Stimulated activated effector memory CD8-positive, alpha-beta T cell treated with anti-CD3 and anti-CD28 coated beads, Interleukin-12 subunit alpha, Interleukin-12 subunit beta, amount 100 ng/mL, for 72 hours (primary cell): ENCODE measurements at places on chromosomes 6 and 20.

DNA sequence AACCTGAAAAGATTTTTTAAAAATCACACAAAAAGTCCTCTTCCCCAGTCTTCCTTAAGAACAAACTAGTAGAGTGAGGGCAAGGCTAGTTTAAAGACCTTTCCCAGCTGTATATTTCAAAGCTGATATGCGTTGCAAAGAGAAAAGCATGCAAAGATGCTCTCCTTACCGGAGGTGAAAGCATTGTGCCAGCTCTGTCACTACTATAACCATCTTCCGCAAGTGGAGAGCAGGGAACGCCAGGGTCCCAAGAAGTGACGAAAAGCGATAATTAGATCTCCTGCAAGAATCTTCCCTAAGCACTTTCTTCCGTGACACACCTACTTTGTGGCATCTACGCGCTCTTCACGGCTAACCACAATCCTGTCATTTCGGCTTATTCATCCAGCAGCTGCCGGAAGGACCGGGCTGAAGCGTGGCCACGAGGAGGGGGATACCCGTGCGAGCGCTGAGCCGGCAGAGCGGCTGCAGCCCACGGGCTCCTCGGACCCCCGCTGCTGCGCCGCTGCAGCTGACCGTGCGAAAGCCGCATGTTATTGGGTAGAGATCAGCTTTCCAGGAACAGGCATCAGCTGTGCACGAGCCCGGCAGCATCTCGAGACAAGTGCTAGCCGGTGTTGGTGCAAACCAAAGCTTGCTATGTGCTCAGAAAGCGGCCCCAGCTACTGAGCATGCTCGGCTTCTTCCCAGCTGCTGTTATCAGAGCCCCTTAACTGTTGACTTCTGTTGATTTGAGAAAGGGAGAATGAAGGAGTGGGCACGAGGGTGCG, 57.2 kb upstream of the ARHGAP18 start:
- DNase-seq: peak; percentile 50

DNA sequence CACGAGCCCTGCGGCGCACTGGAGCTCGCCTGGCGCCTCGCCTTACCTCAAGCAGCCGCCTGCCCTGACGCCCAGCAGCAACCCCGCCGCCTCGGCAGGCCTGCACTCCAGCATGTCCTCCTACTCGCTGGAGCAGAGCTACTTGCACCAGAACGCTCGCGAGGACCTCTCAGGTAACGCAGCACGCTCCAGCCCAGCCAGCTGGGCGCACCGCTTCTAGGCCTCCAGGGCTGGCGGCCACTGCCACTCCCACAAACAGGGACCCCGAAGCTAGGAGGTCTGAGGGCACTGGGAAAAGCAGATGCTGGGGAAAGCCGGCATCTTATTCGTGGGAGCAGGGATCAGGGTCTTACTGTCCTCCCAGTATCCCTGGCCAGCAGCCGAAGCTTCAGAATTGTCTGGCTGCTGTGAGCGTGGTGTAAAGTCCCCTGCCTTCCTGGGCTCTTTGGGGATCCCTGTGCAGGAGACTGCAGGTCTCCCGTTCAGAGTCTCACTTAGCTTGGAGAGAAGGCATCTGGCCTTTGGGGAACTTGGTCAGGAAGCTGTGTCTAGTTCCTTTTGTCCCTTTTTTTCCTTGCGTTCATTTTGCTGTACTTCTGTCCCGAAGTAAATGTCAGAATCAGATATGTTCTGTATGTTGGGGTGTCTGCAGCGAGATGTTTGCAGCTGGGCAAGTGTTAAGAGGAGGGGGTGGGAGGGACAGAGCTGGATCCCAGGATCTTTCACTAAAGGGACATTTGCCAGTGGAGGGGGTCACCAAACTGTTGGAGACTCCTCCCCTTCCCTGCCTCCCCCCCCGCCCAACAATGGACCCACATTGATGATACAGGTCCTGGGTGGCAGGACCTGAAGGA, 1.8 kb downstream of the FOXF2 start:
- DNase-seq: no peak

GRCh38 chr20:50892394-50892793, 38.8 kb downstream of the ADNP start:
- no peak for DNase-seq

GRCh38 chr6:92538275-92538674, 881.1 kb downstream of the EPHA7 start:
- no peak for DNase-seq

DNA sequence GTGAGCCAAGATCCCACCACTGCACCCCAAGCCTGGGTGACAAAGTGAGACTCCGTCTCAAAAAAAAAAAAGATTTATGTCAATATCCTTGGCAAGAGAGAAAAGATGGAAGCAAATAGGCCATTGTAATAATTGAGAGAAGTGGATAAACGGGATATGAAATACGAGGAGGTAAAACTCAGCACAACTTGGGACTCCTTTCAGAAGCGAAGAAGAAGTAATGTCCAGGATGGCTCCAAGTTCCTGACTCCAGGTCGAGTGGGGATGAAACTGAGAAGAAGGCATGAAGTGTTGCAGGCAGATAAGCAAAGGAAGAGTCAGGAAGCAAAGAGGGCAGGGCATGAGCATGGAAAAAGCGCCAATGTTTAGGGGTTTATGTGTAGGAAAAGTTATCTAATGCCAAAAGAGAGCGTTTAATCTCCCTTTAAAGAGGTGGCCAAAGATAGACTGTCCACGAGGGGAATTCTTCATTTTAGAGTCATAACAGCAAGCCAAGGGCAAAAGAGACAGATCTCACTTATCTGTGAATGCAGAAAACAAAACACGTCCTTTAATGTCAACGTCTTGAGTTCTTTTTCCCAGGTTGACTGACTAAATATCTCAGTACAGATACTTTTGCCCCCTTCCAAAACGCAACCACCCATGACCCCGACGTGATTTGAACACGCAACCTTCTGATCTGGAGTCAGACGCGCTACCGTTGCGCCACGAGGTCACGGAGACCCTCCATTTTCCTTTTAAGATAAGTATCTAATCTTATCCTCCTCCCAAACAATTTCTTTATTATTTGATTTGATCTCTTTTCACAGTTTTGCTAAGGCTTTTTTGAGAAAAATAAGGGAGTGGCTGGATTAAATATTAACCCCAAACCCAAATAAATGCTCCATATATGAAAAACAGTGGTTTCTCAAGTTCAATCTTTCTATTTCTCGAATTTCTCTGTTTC, 46.3 kb upstream of the BTN3A2 start:
- no peak for DNase-seq

DNA sequence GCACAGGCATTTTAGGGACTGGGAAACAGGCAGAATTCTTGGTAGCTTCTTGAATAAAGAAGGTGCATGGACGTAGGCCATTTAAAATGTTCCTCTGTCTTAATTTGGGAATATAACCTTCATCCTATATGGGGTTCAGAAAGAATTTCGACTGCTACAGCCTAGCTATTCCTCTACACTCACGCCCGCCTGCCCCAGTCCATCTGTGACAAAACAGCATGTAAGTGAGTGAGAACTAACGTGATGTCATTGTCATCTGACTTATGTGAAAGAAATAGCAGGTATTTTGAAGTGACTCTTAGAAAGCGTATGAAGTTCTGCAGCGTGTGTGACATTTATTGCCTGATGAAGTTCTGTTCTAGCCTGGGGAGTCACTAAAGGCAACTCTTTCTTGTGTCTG, 52.2 kb upstream of the SLC22A1 start:
- no peak for DNase-seq

- DNase-seq: no peak
Observed at GRCh38 chr20:53723621-53724020, 130.0 kb upstream of the ZNF217 start.

GRCh38 chr6:129882510-129883023, 21.5 kb upstream of the TMEM244 start:
- no peak for DNase-seq

DNA sequence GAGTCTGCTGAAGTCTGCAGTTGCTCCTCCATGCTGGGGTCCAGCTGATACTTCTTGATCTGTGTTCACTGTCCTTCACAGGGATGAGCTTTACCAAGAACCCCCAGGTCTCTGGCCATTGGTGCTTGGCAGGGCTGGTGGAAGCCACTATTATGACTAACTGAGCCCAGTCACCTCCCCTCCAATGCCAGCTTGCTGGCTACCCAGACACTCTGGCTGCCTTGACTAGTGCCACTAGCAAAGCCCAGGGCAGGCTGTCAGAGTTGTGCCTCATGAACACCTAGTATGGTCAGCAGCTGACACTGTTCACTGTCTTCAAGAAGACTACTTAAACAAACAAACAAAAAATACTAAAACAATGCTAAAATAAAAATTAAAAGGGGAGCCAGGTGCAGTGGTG, 8.8 kb downstream of the ASIP start:
- no peak for DNase-seq

DNA sequence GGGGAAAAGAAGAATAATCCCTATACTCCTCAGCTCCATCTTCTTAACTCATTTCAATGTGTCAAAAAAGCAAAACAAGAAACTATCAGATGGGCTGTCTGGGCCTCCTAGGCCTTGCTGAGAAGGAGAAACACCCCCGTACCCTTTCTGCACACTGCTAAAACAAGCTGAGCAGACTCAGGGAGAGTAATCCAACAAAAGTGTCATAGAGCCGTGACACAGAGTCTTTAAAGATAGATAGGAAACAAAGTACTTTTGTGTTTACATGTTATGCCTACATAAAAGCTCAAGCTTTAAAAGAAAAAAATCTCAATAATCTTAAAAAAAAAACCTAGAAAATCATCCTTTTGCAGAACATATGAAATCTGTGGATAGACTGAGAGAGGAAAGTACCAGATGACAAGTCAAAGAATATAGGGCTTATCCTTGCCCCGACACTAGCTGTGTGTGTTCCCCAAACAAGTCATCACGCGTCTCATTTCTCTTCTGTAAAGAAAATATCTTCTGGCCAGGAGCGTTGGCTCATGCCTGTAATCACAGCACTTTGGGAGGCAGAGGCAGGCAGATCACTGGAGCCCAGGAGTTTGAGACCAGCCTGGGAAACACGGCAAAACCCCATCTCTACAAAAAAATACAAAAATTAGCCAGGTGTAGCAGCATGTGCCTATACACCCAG, 81.3 kb downstream of the MAP3K5 start:
- no peak for DNase-seq

DNA sequence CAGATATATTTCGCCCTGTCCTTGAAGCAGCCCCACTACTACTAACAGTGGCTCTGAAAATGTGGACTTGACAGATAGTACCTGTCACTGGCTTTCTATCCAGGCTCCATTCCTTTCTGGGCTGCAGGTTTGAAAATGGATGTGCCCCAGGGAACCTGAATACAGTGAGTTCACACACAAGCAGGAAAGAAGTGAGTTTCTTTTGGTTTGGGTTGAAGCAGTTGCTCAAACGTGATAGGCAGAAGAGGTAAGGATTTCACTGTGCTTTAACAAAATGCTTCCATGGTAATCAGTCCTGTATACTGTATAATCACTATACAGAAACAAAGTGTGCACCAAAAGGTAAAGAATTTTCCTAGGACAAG, 382.9 kb downstream of the PRKN start:
- DNase-seq: no peak

GRCh38 chr20:19120569-19120968, 91.9 kb upstream of the SLC24A3 start:
- no peak for DNase-seq

GRCh38 chr20:48075591-48076174, 290.4 kb upstream of the SULF2 start:
- no peak for DNase-seq

- no peak for DNase-seq
Observed at GRCh38 chr20:62421716-62421990, 5.7 kb downstream of the RBBP8NL start.

GRCh38 chr6:89792881-89793280, 26.7 kb downstream of the MDN1 start:
- no peak for DNase-seq

DNA sequence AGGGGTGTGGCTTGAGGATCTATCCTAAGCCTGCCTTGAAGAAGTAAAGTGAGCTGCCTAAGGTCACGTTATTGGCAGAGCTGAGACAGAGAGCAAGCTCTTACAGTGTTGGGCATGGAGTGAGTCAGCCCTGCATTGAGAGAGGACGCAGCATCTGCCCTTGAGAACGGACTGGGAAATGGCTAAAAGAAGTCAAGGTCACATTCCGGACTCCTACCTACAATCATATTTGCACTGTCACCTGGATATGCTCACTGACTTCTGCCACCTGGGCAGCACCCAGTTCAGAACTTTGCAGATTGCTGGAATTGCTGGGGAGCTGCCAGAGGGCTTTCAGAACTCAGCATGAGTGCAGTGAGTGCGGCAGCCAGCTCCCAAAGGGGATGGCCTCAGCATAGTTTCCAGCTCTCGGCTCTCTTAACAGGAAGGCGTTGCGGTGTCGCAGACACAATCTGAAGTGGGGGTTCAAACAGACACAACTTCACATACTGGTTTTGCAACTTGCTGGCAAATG, 199.3 kb upstream of the SGK1 start:
- DNase-seq: no peak

DNA sequence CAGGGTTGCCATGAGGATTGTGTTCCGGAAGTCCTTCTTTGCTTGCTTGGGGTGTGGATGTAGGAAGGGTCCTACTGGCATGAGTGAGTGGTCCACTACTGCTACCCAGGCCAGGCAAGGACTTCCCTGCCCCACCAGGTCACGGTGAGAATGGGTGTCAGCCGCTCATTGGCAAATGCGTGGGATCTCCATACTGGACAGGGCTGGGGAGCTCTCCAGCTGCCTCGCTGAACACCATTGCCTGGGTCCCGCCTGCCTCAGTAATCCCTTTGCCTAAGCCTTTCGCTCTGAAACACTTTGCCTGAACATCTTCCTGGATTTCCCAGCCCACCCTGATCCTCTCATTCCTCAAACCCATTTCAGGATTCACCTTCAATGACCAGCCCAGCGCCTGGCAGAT, 59.5 kb downstream of the CTCFL start:
- DNase-seq: no peak

GRCh38 chr20:43190332-43190953, 737 bp upstream of the PTPRT start:
- DNase-seq: no peak

- DNase-seq: no peak
Observed at GRCh38 chr6:42454428-42454791, 2.7 kb upstream of the TRERF1 start.

- DNase-seq: peak; percentile 30
Observed at GRCh38 chr6:18595774-18596530, 208.8 kb downstream of the RNF144B start.

- no peak for DNase-seq
Observed at GRCh38 chr6:28927846-28928245, 4.1 kb upstream of the TRIM27 start.

GRCh38 chr6:145373826-145374225, 361.5 kb downstream of the EPM2A start:
- no peak for DNase-seq

GRCh38 chr6:7112741-7113313, 5.1 kb downstream of the RREB1 start:
- DNase-seq: no peak

DNA sequence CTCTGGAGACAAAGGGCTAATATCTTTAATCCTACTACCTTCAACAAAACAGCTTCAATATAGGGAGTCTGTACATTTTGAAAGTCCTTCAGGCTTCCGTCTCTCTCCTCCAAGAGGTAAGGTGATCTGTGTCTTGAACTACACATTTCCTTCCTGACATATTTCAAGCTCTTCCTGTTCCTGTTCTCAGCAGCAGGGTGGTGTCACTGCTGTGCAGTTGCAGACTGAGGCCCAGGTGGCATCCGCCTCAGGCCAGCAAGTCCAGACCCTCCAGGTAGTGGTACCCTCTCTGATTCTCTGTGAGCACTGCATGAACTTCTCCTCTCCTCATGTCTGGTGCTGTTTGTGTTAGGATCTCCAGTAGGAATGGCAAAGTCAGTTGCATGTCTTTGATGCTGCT, 7.8 kb downstream of the NFYA start:
- DNase-seq: no peak
